ENCODE measurements at places on chromosomes 2 and 18.

- DNase-seq = no peak
Observed at GRCh38 chr2:119814216-119814615, 54.5 kb downstream of the PTPN4 start.

DNA sequence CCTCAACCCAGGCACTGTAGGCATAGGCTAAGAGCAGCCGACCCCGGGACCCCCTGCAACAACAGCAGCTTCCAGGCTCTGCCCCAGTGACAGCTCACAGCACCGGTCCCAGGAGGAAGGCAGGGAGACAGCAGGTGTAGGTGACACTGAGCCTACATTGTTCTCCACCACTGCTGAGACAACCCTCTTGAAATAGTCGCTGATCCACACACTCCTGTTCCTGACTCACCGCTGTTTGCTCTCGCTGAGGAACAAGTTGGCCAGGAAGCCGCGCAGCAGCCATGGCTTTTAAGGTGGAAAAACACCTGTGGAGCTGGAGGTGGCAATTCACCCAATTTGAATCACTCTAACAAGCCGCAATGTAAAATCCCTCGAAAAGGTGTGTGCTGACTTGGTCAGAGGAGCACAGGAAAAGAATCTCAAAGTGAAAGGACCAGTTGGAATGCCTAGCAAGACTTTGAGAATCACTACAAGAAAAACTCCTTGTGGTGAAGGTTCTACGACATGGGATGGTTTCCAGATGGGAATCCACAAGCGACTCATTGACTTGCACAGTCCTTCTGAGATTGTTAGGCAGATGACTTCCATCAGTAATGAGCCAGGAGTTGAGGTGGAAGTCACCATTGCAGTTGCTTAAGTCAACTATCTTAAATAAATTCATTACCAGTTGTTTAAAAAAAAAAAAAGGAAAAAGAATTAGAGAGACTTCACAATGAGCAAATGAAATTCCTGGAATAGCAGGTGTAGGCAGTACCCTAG is 167.5 kb downstream of the ARL4C start:
- DNase-seq = no peak

- DNase-seq = no peak
Observed at GRCh38 chr2:40404517-40404916, 47.4 kb downstream of the SLC8A1 start.

- no peak for DNase-seq
Observed at GRCh38 chr18:32446780-32447179, 23.9 kb downstream of the GAREM1 start.

- DNase-seq = no peak
Observed at GRCh38 chr2:223989856-223990232, 32.6 kb downstream of the MRPL44 start.

GRCh38 chr2:42035241-42035640 is 12.6 kb upstream of the PKDCC start:
- DNase-seq = no peak

DNA sequence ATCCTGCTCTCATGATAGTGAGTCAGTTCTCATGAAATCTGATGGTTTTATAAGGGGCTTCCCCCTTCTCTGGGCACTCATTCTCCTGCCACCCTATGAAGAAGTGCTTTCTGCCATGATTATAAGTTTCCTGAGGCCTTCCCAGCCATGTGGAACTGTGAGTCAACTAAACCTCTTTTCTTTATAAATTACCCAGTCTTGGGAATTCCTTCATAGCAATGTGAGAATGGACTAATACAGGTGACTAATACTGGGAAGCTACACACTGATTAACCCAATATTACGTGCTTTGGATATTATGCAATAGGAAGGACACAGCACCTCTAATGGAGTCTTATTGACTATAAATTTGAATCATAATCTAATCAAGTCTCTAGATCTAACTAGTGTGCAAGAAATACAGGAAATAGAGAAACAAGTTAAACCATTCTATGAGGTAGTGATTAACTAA is 107.2 kb upstream of the ETAA1 start:
- DNase-seq = no peak

GRCh38 chr2:213068676-213069359 is 82.6 kb downstream of the IKZF2 start:
- DNase-seq = no peak

GRCh38 chr2:189566046-189566445 is 14.5 kb downstream of the SLC40A1 start:
- no peak for DNase-seq

- DNase-seq = no peak
Observed at GRCh38 chr2:118706844-118707243, 140.6 kb downstream of the EN1 start.

GRCh38 chr2:164992818-164993217 is 37.5 kb upstream of the SLC38A11 start:
- DNase-seq = peak; percentile 61

- no peak for DNase-seq
Observed at GRCh38 chr2:62398356-62398755, 107.6 kb downstream of the TMEM17 start.

DNA sequence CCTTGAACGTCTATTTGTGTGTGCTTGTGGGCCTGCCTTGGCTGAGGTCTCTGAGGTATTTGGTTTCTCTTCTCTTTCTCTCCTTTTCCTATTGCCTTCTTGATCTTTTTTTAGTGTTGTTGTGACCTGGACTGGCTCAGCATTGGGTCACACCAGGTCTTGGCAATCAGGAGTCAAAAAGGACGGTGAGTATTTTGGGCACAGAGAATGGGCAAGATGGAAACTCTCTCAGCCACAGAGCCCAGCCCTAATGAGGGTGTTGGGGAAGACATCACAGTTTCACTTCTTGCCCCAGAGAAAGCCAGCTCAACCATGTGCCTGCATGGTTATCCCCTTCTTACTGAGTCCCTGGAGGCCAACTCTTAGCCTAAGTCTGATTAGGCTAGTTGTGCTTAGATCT is 13.7 kb upstream of the INO80C start:
- no peak for DNase-seq

DNA sequence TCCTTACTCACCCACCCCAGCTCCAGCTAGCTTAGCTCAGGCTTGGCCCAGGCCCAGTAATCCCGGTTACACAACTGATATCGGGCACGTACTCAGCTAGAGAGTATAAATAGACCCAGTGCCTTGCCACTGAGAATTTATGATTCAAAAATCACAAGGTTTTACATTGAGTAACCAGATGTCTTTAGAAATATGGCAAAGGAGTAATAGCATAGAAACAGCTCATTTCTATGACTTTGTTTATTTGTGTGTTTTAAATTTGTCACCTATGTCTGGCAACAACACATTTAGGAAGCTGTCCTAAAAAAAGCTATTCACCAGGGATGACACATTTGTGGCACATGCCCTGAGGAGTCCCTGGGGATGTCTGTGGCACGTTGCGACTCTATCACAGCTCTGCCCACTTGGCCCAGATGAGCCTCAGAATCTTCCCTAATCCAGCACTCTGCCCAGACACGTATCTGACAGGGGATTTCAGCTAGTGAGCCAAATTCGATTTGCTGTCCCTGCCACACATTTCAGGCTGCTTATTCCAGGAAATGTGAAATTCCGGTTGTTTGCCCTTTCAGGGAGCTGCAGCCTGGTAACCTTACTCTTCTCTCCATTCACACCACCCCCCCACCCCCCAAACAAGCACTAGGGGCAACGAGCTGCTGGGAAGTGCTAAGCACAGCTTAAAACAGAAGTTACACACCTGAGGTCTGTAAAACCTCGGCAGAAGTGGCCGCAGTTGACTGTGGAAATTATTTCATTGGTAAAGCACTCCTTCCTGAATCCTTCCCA is 85.4 kb upstream of the ZCCHC2 start:
- no peak for DNase-seq

DNA sequence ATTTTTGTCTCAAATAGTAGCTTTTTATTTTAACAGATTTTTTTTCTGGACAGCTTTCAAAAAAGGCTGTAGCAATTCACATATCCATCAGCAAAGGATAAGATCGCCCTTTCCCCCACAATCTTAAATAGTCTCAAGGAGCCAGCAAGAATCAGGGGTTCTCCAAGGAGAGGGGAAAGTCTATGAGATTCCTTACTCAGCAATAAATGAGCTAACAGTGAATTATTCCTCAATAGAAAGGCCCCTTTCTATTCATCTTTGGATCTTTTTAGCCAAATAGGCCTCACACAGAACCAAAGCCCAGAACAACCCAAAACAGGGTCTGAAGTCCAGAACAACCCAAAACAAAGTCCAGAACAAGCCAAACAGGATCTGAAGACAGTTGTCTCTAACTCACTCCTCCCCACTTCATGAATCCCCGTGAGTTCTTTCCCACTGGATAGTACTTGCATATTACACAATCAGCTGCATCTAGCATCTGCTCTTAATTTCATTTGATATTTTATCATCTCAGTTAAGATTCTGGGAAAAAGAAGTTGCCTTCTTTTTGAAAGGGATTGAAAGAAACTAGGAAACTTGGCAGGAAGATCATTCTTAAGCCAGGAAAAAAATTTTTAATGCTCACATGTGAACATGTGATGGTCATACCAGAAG is 3.4 kb upstream of the DHRS9 start:
- DNase-seq = no peak

DNA sequence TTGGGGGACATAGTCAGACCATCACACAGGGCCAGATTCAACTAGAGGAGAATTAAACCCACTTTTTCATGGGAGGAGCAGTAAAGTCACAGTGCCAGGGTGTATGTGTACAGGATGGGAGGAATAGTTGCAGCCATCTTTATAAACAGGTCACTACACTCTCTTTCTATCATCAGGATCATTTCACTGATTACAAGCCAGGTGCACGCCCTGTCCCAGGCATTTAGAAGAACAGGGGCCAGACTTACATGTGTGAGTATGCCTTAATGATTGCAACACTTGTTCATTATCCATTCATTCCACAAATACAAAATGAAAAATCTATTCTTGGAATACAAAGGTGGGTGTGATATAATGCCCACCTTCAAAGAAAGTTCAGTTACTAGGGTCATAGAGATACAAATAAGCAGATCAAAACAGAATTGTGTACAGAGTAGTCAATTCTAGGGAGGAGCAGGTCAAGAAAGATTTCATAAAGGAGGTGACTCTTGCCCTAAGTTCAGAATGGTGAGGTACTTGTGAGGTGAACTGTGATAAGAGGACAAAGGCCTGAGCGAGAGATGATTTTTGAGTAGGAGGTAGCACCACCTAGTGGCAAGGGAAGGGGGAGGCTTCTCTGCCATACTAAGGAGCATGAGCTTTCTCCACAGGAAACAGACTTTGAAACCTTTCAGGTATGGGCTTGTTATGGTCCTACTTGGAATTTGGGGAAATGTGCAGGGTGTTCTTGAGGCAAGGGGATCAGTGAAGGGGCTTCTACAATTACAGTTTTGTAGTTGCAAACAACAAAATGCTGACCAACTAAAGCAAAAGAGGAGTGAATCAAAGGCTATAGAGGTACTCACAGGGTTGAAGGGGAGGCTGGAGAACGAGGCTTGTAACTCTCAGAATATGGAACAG is 156.3 kb downstream of the SUCLG1 start:
- peak; percentile 77 for DNase-seq

DNA sequence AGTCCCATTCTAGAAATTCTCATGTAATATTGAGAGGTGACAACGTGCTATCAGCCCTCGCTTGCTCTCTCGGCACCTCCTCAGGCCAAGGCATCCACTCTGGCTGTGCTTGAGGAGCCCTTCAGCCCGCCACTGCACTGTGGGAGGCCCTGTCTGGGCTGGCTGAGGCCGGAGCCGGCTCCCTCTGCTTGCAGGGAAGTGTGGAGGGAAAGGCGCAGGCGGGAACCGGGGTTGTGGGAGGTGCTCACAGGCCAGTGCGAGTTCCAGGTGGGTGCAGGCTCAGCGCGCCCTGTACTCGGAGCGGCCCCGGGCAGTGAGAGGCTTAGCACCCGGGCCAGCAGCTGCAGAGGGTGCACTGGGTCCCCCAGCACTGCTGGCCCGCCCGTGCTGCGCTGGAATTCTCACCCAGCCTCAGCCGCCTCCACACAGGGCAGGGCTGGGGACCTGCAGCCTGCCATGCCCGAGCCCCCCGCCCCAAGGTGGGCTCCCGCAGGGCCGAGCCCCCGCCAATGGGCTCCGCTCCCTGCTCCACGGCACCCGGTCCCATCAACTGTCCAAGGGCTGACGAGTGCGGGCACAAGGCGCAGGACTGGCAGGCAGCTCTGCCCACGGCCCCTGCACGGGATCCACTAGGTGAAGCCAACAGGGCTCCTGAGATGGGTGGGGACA is 1680.6 kb upstream of the LRRTM1 start:
- DNase-seq = no peak

- no peak for DNase-seq
Observed at GRCh38 chr2:382728-383022, 94.8 kb upstream of the ALKAL2 start.

- DNase-seq = no peak
Observed at GRCh38 chr2:3505771-3506170, 13.6 kb downstream of the ADI1 start.

GRCh38 chr2:215447673-215448081 is 11.8 kb upstream of the FN1 start:
- no peak for DNase-seq

DNA sequence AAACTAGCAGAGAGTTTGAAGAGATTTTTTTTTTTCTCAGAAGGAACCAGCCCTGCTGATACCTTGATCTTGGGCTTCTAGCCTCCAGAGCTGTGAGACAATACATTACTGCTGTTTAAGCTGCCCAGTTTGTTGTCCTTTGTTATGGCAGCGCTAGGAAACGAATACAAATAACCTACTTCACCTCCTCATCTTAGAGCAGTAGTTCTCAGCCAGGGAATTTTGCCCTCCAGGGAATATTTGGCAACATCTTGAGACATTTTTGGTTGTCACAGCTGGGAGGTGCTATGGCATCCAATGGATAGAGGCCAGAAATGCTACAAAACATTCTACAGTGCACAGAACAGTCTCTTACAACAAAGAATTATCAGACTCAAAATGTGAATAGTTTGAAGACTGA is 43.9 kb upstream of the BCL11A start:
- DNase-seq = no peak

DNA sequence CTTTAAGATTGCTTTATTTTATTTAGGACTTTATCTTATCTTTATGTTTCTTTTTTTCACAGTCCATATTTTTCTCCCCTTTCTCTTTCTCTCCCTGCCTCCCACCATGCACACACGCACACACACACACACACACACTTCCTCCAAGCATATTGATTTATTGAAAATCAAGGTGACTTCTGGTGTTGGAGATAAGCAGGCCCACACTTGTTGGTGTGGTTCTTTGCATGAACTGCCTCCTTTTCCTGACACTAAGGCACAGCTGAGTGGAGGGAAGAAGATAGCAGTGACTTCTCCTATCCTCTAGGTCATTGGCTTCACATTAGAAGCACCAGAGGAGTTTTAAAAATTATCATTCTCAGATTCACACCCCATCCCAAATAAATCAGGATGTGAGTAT is 18.0 kb downstream of the TBR1 start:
- DNase-seq = no peak

DNA sequence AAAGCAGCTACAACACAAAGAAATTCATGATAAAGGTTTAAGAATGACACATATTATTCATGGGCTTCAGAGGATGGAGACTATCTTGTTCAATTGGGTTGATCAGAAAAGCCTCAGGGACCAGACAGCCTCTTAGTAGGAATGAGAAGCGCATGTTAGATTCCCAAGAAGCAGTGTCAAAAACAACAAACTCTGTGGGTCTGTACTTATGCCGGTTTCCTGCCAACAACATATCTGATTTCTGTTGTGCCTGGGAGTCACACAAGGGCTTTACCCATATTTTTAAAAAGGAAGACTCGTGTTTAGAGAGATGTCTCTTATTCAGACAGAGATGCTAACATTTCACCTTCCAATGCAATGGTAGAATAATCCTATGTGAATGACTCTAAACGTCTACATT is 2180.6 kb upstream of the CELF4 start:
- DNase-seq = no peak

Measured in SW480 (cell line).